Urinary bladder (tissue), 4 donors: ENCODE measurements at places on chromosomes 13 and 19. TPM values are rescaled to one million over a fixed set of nuclear protein-coding genes. Genes with fewer than 3 reads are reported as not detected.

The JSRP1 gene
- 1.6 TPM for total RNA-seq

The PPP1R13L gene
- total RNA-seq = 7.7 TPM

The SPINT2 gene
- 52.0 TPM for total RNA-seq

The ZNF45 gene
- total RNA-seq = 33.1 TPM

The DUS3L gene
- total RNA-seq = 9.6 TPM

The ZNF835 gene
- 4.3 TPM for total RNA-seq

The LGALS14 gene
- not detected for total RNA-seq

The CEACAM1 gene
- 6.2 TPM for total RNA-seq

The LRP3 gene
- total RNA-seq = 14.4 TPM

The CGB1 gene
- total RNA-seq = not detected

The TBXA2R gene
- total RNA-seq = 1.4 TPM

The ZNF154 gene
- 29.3 TPM for total RNA-seq

The GFY gene
- not detected for total RNA-seq

The CAMSAP3 gene
- 0.90 TPM for total RNA-seq

The HCST gene
- 6.7 TPM for total RNA-seq

The CCDC169 gene
- 7.0 TPM for total RNA-seq

The PGLYRP2 gene
- not detected for total RNA-seq

The LRG1 gene
- 3.9 TPM for total RNA-seq

The ZNF324B gene
- total RNA-seq = 6.6 TPM

The ZNF607 gene
- 14.0 TPM for total RNA-seq

The SYDE1 gene
- total RNA-seq = 12.8 TPM

The ADGRE1 gene
- total RNA-seq = 0.53 TPM

The PCP2 gene
- not detected for total RNA-seq

The AP2A1 gene
- 37.3 TPM for total RNA-seq

The CRX gene
- not detected for total RNA-seq

The EHD2 gene
- 53.1 TPM for total RNA-seq

The GRK1 gene
- total RNA-seq = 0.05 TPM

The CLEC17A gene
- 0.21 TPM for total RNA-seq

The SLC10A2 gene
- total RNA-seq = not detected

The PLK5 gene
- 0.37 TPM for total RNA-seq

The LAIR1 gene
- total RNA-seq = 11.8 TPM

The FCGBP gene
- total RNA-seq = 7.7 TPM

The METTL21C gene
- total RNA-seq = 0.69 TPM

The KCNN1 gene
- 0.79 TPM for total RNA-seq

The ZNF491 gene
- 8.6 TPM for total RNA-seq

The OLFM2 gene
- total RNA-seq = 18.2 TPM

The ZNF784 gene
- total RNA-seq = 4.7 TPM

The LYPD3 gene
- 2.8 TPM for total RNA-seq

The CABP5 gene
- total RNA-seq = not detected
